ENCODE measurements at places on chromosomes 5 and 9.

DNA sequence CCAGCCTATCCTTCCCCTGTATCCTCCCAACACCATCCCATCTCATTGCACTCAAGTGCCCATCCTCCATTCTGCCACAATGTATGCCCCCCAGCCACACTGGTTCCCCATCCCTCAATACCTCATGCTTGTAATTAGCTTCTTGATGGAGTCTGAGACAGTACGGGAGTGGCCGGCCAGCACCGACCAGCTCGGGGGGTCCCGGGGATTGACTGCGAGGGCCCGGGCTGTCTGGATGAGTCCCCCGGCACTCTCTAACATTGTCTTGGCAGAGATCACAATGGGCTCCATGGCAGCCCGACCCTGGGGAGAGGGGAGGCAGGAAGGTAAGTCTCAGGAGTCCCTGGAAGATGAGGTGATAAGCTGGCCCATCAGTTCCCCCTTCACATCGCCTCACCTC is 17.2 kb upstream of the TPM2 start:
- DNase-seq = no peak

DNA sequence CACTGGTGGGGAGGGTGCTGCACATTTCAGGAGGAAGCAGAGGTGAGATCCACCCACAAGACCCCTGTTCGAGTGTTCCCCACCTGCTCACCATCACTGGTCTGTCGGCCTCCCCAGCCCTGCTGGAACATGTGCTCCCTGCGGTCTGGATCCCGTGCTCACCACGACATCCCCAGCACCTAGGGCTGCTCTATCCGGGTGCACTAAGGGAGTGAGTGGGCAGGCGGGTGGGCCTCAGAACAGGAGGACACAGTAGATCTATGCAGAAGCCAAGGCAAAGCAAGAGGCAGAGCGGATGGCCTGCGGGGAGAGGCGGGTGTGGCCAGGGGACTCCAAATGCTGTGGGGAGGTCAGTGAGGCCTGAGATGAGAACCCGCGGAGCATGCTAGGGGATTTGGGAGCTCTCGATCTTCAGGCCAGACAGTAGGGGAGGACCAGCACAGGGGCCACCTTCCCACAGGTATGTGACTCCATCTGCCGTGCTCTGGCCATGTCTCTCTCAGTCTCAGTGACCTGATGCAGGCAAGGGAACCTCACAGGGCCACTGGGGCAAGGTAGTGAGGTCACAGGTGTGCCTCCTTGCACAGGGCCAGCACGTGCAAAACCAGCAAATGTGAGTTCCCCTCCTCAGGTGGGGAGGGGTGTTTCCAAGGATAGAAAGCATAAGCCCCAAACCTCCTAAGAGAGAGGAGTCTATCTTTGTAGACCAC is 134.2 kb downstream of the ZNF354C start:
- DNase-seq = no peak

- DNase-seq = no peak
Measured at GRCh38 chr5:104556957-104557356, 994.4 kb upstream of the NUDT12 start.

DNA sequence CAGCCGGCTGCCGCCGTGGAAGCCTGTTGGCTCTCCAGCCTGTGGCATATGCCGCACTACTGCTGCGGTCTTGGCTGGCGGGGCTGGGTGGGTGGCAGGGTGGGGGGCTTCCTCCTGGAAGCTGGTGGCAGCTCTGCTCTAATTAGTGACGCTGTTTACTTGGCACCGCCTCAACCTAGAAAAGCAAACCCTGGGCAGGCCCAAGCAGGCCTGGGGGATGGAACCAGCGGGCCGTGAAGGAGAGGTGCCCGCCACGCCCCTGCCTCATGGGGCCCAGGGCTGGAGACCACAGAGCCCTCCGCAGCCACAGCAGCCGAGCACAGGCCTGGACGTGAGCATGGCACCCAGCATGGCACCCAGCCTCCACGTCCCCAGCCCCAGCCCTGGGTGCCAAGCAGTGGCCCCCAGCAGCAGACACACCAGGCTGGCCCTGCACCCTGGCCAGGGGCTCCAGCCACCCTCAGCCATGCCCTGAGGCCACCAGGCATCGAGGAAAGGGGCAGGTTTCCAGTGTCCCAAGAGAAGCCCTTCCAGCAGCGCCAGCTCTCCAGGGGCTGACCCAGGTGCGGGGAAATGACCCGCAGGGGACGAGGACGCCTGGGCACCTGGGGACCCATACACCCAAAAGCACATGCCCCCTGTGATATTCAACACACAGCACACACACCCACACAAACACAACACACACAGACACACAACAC is 5.4 kb upstream of the CCDC187 start:
- no peak for DNase-seq

GRCh38 chr5:102801371-102801770 is 46.3 kb downstream of the PAM start:
- DNase-seq = no peak

DNA sequence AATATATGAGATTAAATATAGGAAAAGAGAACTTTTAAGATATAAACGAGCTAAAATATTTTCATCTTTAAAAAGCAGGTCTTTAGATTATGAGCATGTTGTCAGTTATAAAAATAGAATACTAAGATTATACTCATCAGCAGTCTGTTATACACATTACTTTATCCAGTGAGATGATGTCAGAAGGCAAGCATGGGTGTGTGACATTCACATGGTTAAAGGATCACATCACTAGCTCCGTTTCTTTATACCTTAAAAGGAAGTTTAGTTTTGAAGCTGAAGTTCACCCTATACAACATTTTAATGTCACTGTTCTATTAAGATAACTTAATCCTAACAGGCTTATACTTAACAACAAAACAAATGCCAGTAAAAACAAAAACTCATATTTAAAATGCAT is 59.6 kb downstream of the RICTOR start:
- no peak for DNase-seq

DNA sequence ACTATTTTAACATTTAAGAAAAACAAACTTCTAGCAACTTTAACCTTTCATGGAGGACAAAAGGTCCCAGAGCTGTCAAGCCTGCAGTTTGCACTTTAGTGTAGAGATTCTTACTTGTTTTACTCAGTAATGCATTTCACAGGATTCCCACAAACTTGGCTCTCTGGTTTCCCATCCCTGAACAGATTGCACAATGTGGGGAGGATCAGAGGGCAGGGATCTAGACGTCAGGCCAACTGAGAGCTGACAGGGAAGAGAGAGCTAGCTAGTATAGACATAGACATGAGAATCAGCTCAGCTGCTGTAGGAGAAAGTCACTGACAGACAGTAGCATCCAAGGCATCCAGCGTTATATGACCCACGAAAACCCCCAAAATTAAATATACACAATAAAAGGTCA is 20.9 kb upstream of the BNIP1 start:
- no peak for DNase-seq

GRCh38 chr9:126697330-126697729 is 83.6 kb downstream of the LMX1B start:
- no peak for DNase-seq

DNA sequence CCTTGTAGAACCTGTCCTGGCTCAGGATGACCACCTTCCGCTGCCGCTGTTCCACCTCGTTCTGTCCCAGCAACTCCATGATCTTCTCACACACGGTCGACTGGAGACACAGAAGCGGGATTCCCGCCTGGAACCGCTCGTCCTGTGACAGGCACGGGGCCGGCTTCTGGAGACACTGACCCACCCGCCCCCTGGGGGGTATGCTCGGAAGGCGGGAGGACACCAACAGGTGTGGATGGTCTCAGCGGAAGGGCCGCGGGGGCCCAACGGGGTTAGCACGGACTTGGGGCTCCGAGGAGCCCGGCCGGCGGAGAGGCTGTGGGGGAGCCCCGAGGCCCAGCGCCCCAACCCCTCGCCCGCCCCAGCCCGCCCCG is 530 bp downstream of the UCK1 start:
- DNase-seq = no peak

GRCh38 chr5:55973296-55973695 is 21.5 kb downstream of the IL6ST start:
- no peak for DNase-seq

DNA sequence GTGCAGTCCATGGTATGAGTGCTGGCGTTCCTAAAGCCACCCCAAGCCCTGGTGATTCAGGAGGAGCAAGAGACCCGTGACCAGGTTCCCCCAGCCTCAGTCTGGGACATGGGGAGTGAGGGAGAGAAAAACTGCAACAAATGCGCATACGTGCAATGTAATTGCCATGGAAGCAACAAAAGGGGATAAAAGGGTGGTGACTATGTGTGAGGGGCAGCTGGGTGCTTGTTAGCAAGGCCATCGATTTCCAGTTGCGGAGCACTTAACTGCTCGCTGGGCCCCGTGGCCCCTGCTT is 709 bp upstream of the SH3PXD2B start:
- DNase-seq = no peak

DNA sequence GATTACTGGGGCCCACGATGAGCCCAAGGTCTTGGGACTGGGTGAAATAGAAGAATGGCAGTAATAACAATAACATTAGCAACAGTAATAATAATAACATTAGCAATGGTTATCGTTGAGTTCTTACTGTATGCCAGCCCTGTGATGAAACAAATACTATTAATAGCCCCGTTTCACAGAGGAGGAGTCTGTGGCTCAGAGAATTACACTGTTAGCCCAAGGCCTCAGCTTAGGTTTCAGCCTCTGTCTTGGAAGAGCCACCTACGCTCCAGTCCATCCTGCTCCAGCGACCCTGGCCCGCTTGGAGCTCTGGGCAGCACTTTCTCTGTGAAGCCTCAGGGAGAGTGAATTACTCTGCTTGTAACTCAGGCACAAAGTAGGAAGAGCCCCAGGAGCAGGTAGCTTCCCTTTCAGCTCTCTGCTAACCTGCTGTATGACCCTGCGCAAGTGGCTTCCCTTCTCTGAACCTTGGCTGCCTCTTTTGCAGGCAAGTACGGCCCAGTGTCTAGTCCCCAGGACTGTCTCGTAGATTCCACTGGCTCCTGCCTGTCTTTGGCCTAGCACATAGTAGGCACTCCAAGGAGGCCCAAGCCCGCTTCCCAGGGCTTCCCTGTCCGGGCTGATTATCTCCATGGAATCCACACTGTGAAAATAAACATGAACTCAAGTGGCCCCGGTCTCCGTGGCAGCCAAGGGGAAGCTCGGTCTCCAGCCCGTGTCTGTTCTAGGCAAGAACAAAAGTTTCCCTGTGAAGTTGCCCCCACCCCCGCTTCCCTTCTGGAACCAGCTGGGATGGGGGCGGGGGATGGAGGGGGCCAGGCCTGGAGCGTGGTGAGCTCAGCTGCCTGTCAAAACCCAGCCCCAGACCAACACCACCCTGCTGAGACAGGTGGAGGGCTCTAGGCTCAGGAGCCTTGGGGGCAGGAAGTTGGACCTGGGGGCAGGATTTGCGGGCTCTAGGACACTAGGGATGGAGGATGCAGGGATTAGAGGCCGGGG is 26.2 kb upstream of the LMX1B start:
- no peak for DNase-seq

GRCh38 chr9:36729906-36730305 is 157.2 kb downstream of the MELK start:
- DNase-seq = no peak

- DNase-seq = no peak
Measured at GRCh38 chr5:77898385-77898784, 122.2 kb upstream of the TBCA start.

- DNase-seq = no peak
Measured at GRCh38 chr5:76257897-76258296, 145.2 kb upstream of the IQGAP2 start.

DNA sequence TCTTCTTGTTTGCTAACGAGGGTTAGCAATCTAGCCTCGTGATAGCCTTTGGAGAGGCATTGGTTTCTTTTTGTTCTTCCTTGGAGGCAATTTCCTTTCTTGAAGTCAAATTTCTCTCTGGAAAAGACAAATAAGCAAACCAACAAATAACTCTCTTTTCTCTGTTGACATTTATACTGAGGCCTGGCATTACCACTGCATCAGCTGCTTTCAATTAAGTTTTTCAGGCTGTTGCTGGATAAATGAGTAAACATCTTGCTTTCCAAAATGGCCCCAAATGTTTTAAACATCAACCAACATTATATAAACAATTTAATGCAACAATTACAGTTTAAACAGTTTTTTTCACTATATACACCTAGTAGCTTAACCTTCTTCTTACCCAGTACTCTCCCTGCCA is 264.4 kb downstream of the HTR1A start:
- DNase-seq = no peak

- DNase-seq = no peak
Measured at GRCh38 chr9:125462861-125463291, 201.2 kb downstream of the GAPVD1 start.

DNA sequence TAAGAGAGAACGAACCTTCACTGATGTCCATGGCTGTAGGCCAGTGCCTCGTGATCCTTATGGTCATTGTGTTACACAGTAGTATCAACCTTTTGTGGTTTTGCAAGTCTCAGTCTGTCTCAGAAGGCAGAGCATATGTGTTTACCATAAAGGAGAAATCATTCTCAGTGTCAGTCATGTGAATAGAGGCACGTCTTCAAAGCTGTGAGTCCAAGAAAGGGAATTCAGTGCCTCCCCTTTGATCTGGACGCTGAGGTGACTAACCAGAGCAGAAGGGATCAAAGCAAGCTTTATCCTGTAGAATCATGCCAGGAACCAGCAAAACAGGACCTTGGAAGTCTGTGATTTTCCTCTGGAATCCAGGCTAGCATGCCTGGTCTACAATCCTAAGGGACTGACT is 433.9 kb downstream of the DNAH5 start:
- DNase-seq = no peak

DNA sequence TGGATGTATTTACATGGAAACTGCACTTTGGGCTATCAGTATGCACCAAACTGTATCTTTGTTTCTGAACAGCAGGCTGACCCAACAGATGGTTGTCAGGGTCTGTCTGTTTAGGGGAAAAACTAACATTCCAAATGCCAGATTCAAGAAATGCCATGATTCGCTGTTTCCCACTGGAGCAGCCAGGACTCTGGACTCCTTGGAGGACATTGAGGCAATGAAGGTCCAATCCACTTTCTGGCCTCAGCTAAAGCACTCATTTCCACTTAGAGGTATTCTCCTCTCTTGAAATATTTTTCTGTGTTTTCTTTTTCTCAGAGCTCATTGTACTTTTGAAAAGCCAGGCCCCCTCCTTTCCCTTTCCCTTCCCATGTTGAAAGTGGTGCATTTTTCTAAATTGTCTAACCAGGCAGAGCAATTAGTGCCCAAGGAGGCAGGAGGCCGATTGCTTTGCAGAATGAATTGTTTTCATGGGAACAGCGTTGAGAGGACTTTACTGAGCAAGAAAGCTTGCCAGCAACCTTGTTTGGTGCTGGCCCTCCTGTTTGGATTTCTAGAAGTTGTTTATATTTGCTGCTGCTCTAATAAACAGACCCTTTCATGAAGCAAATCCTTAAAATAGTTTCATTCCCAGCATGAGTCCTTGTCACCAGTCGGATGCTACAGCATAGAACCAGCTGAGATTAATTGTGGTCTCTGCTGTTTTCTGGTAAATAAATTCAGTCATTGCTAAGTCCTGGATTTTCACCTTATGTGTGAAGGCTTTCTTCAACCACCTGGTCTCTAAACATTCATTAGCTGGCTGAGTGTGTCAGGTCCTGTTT is 132.8 kb upstream of the TAF11L2 start:
- no peak for DNase-seq

DNA sequence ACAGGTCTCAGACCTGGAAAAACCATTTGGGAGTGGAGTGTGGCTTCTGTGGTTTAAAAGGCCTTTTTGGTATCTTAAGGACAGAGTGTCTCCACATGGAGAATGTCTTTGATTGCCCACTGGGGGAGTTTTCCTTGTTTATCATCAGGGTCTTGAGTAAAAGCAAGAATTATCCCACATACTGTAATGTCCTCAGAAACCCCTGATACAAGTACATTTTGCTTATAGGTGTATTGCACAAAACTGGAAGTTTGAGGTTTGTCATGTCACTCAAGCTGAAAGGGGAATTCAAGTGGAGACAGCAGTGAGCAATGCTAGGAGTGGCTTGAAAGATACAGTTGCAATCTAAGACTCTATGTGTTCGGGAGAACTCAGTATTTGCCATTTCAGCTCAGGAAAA is 62.7 kb upstream of the GRAMD2B start:
- no peak for DNase-seq
